ENCODE measurements at places on chromosomes 5 and 9.

DNA sequence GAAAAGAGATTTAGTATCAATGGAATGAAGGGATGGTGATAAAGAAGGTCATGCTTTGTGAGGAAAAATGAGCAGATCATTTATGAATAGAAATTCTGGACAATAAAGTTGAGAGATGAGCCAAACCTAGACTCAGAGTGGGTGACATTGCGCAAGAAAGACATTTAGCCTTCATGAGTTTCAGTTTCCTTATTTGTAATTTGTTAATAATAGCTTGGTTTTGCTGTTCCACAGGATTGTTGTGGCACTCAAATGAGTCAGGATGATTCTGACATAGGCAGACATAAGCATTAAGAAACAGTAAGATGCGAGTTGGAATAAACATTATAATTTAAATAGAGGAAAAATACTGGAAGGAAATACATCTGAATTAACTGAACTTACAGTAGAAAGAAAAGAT, 34.8 kb downstream of the ITGA2 start:
- DNase-seq: no peak

- DNase-seq: no peak
These were observed 66.5 kb downstream of the PDE4D start for GRCh38 chr5:59826996-59827395.

GRCh38 chr9:6132650-6133049, 83.0 kb upstream of the IL33 start:
- DNase-seq: no peak

GRCh38 chr9:4371108-4371507, 71.2 kb upstream of the GLIS3 start:
- no peak for DNase-seq

DNA sequence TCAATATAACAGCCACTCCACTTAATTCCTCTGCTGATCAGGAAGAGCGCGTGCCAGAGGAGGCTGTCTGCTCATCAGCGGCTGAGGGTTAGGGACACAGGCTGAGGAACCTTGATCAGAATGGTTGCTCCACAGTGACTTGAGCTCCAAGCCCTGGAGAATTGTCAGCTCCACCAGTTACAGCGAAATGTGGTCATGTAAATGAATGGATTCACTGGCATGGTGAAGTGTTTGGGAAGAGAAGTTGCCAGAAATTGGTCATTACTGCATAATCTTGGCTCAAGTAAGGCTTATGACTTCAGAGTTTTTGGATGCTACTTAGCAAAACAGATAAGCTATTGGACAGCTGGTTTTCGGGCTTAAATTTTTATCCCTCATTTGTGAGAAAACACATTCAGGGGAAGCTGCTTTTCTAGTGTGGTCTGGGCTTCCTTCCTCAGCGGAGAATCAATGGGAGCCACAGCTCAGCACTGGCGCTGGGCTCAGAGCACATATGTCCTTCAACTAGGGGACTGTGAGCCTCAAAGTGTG, 65.0 kb downstream of the PRRT1B start:
- no peak for DNase-seq

DNA sequence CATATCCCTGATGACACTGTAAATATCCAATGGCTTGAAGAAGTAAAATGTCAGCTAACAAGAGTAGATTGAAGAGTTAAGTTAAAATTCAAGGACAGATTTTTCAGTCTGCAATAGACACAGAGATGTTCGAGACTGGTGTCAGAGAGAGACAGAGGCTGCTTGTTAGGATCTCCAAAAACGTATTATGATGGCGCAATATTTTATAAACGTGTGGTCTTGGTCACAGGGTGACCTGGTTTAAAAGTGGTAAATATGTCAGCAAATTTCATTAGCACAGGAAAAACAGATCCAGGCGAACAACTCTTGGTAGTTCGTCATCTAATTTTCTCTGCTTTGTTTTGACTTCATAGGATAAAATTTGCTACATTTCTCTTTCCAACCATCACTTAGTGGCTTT, 317.4 kb downstream of the MCTP1 start:
- DNase-seq: no peak

GRCh38 chr9:74958587-74958986, 5.9 kb upstream of the C9orf40 start:
- no peak for DNase-seq

DNA sequence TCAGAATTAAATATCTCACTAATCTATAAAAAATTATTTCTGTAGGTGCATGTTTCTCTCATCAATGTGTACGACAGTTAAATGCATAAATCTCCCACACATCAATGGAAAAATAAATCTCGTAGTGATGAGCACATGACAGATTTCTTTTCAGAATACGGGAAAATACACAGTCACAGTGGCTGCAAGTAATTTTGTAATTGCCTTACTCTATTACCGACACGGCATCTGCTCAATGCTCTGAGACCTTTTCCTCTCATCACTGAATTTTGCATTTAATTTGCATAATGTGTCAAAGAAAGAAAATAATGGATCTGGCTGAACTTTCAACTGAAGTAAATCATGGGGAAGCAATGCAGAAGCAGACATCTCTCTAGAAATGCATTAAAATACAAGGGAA, 37.2 kb downstream of the PDE4D start:
- DNase-seq: no peak

- no peak for DNase-seq
These were observed at the start of gene CTXN3 for GRCh38 chr5:127649018-127649439. Gene CTXN3 (plus strand): TSS chr5:127649082. CDS start chr5:127657522, 8,440 bp downstream.

- DNase-seq: no peak
These were observed 134.1 kb downstream of the PAPPA start for GRCh38 chr9:116287721-116288120.

DNA sequence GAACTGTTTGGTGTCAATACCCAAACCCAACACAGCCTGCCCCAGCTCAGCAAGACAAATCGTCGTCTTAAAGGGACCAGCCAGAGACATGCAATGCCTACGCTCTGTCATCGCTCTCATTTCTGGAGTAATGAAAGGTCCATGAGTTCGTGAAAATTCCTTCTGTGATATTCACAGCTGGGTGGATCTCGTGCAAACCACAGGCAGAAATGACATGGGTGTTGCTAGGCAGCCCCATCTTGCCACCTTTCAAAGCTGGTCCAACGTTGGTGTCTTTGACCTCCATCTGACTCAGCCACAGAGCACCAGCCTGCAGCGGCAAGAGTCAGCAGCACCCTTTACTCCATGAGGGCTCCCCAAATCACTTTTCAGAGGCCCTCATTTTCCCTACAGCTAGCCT, 215.3 kb downstream of the SLIT3 start:
- DNase-seq: no peak

DNA sequence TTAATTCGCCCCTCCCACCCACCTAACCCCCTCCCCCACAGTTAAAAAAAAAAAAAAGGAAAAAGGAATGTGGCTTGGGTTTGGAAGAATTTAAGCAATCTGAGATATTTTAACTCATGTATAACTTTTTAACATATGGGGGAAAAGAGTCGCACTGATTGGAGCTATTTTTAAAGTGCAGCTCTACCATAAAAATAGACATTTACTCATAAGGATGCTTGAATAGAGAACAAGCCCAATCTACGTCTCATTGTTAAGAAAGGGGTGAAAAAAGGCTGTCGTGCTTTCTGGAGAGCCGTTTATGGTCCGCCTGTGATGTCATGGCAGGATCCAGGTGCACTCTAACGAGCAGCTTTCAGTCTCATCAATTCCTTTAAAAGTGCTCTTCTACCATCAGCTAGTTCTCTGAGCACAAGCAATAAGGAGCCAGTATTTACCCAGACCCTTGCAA, 142.4 kb downstream of the ELAVL2 start:
- DNase-seq: no peak

GRCh38 chr9:70615464-70616138, 201.1 kb upstream of the KLF9 start:
- DNase-seq: no peak

GRCh38 chr5:126919566-126919965, 110.8 kb downstream of the MARCHF3 start:
- DNase-seq: no peak

DNA sequence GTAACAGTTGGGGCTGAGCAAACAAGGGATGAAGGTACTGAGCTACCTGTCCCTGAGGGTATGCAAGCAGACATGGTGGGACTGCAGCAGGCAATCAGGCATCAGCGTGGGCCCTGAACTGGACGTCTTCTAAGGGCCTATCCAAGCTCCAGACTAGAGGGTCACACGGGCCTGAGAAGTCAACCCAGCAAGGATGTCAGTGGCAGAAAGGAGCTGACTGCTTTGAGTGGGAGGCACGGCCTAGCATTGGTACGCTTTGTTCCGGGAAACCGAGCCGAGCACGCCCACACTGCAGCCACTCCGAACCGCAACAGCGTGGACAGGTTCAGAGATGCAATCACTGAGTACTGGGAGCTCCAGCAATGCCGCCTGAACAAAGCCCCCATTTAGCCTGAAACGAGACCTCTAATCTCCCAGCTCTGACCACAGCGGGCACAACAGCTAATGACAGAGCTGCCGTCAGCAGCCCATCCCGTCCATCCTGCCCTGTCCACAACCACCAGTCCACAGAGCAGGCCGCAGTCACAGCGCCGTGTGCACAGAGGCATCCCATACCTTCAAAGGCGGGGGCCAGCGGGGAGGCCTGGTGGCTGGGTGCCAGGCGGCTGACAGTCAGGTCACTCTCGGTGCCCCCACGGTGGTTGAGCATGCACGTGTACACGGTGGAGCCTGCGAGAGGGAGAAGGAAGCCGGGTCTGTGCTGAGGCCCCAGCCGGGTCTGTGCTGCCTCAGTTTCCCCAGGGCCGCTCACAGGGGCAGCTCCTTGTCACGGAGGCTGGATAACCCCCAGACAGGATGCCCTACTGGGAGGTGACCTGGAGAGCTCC, 44.2 kb downstream of the SARDH start:
- no peak for DNase-seq

- no peak for DNase-seq
These were observed 21.3 kb upstream of the CCDC112 start for GRCh38 chr5:115317736-115318135.

- DNase-seq: no peak
These were observed 37.1 kb upstream of the TNC start for GRCh38 chr9:115155037-115155436.

DNA sequence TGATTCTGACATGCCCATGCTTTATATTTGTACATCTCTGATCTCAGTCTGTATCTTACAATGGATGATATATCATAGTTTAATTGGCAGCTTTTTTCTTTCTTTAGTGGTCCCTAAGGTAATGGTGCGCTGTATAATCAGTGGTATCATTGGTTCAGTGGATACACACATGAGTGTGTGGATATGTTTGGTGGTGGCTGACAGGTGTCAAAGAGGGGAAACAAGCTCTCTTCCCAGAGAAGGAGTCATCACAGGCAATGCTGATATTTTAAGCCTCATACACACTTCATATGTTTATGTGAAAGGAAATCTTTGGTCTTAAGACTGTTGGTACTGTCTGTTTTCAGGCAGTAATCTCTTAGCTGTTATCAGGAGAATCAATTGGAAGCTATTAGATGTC, 52.1 kb upstream of the KIAA1958 start:
- no peak for DNase-seq

GRCh38 chr5:35438786-35439185, 178.9 kb upstream of the SPEF2 start:
- DNase-seq: no peak

GRCh38 chr5:58735637-58736036, 152.8 kb downstream of the RAB3C start:
- DNase-seq: no peak

DNA sequence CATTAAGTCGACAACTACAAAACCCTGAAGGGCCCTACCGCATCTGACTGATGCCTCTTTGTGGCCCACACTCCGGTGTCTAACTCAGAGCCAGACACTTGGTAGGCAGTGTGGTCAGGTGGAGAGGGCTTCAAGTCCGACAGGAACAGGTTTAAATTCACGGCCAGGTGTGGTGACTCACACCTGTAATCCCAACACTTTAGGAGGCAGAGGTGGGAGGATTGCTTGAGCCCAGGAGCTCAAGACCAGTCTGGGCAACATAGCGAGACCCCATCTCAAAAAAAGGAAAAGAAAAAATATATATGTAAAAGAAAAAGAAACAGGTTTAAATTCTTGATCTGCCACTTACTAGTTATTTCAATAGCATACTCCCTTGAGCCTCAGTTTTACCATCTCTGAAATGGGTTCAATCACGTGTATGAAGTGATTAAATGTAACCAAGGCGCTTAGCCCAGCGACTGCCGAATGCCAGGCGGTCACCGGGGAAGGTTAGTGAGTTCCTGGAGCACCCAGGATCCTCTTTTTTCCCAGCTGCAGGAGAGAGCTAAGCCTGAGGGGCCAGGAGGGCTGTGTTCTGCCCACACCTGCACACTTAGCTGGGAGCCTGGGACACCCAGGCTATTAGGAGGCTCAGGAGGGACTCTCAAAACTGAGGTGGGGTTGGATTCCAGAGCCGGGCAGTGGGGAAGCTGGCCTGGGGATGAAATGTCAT, 943 bp downstream of the CLTB start:
- no peak for DNase-seq

- no peak for DNase-seq
These were observed 247.0 kb upstream of the MEF2C start for GRCh38 chr5:89129941-89130340.

DNA sequence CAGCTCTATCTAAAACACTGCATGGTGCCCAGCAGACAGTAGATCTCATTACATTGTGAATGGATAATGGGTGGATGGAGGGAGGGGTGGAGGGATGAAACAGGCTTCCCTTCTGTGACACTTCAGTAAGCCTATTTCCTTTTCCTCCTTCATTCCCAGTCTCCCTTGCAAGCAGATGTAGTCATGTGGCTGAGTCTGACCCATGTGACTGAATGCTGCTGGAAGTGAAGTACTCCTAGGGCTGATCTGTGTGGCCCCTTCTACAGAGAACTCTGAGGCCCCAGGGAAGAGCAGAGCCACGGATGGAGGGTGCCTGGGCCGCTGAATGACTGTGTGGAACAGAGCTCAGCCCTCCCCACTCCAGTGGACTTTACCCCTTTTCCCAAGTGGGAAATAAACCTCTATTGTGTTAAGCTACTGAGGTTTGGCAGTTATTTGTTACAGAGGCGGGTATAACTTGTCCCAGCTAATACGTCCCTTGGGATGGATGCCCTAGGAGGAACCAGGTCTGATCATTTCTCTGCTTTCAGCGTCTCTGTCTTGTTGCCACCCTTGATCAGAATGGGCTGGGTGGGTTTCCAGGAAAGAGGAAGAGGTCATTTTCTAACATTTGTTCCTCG, 176.1 kb upstream of the MVB12B start:
- DNase-seq: no peak

DNA sequence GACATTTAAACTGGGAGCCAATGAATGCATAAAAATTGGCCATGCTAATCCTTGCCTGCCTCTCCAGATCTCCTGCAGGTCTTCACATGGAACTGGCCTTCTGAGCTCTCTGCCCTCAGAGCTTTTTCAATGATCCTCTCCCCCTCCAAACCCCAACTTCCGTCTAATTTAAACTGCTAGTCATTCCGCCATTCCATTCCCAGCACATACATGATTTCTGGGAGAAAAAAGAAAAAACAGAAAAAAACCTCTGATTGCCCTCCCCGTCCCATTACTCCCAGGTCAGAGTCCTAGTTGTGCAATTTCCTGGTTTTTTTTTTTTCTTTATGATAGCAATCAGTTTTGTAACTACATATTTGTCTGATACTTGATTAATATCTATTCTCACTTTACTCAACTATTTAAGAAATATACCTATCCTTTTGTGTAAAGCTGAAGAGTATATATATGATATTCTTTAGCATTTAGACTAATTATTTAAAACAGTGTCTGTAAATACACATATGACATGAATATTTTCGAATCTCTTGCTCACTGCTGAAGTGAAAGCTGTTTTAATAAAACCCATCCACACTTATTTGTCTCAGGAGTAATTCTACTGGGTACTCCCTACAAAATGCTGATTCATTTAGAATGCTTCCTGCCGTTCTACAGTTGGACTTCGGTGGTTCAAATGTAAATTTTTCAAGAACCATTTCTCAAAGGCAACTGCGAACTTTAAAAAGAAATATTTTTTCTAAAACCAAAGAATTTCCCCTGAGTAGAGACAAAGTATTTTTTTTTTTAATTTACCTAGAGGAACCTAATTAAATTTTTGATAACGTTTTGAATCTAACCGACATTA, 1.6 kb downstream of the HINT1 start:
- DNase-seq: no peak
